Ureter (tissue), 1 donor: ENCODE measurements at places on chromosomes 3 and 15. TPM values are rescaled to one million over a fixed set of nuclear protein-coding genes. Genes with fewer than 3 reads are reported as not detected.
A peak's percentile ranks its signal among the peaks of the same experiment; 100 is the strongest.

The ZBBX gene
- 0.52 TPM for total RNA-seq

GRCh38 chr15:84633311-84634227, 20.5 kb downstream of the WDR73 start:
- peak; percentile 71 for DNase-seq

- DNase-seq = no peak
Observed at GRCh38 chr3:172046268-172046915, 7.0 kb downstream of the FNDC3B start.

- DNase-seq = no peak
Observed at GRCh38 chr3:26312816-26313215, 309.8 kb upstream of the LRRC3B start.

DNA sequence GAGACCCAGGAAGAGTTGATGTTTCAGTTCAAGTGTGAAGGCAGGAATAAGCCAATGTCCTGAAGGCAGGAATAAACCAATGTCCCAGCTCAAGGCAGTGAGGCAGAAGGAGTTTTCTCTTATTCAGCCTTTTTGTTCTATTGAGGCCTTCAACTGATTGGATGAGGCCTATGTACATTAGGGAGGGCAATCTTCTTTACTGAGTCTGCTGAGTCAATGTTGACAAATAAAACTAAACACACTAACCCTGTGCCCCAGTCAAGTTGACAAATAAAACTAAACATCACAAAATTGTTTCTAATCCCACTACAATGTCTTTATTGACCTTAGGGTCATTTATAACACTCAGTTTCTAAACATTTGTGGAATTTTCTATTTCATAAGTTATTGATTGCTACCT, 100.0 kb downstream of the CACNA2D3 start:
- DNase-seq = no peak

- no peak for DNase-seq
Observed at GRCh38 chr3:143286392-143287010, 166.9 kb downstream of the CHST2 start.

- DNase-seq = no peak
Observed at GRCh38 chr3:52650439-52650838, 35.3 kb downstream of the PBRM1 start.

- no peak for DNase-seq
Observed at GRCh38 chr15:41169781-41170180, 53.7 kb upstream of the INO80 start.

DNA sequence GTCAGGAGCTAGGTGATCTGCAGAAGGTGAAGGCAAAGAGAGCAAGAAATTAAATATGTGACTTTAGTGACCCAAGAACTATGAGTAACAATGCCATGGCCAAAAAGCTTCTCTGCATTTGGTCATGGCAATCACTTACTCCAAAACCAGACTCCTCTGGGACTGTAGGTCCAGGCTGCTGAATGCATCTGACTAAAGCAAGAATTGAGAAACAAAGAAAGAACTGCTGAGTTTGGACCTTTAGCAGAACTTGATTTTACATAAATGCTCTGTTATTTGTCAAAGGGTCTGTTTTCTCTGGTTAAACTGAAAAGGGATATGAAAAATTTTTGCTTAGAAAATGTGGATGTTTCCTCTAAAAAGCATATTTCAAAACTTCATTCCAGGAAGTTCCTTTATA, 1102.2 kb downstream of the IGSF11 start:
- DNase-seq = no peak

DNA sequence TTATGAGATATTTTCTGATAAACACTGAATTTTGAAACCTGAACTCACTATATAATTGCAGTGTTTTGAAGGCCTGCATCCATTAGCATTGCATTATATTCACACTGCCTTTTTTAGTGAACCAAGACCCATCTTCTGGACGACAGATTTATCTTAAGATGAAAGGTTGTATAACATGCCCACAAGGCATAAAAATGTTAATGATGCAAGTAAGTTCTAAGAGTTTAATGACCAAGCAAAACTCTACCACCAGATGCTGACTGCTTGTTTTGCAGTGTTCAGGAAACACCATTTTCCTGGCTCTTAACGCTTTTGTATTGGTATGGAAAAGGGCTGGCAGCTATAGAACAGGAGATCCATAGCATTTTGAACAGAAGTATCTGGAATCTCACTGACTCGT, 46.1 kb downstream of the USP50 start:
- no peak for DNase-seq
